ENCODE measurements at places on chromosomes 11 and 22. TPM values are rescaled to one million over a fixed set of nuclear protein-coding genes. Genes with fewer than 3 reads are reported as not detected.

The OR52N4 gene
- not detected for total RNA-seq

The TREH gene
- 0.08 TPM for total RNA-seq

The APLNR gene
- 0.35 TPM for total RNA-seq

The HBB gene
- total RNA-seq = not detected

The C11orf97 gene
- not detected for total RNA-seq

The FJX1 gene
- total RNA-seq = 18.1 TPM

The ZC3H12C gene
- 11.3 TPM for total RNA-seq

The MTCH2 gene
- 72.7 TPM for total RNA-seq

The CDCA5 gene
- total RNA-seq = 2.2 TPM

The FRMD8 gene
- total RNA-seq = 20.6 TPM

The B4GALNT4 gene
- 1.1 TPM for total RNA-seq

The ARHGAP32 gene
- total RNA-seq = 12.2 TPM

The CRYBA4 gene
- total RNA-seq = not detected

The TUBA8 gene
- total RNA-seq = 0.75 TPM

The PHOX2A gene
- not detected for total RNA-seq

The TMEM135 gene
- 23.2 TPM for total RNA-seq

All from smooth muscle cell of the coronary artery (primary cell).